Activated CD4-positive, alpha-beta T cell treated with anti-CD3 and anti-CD28 coated beads for 24 hours (primary cell): ENCODE measurements at places on chromosomes 11 and 22.

- no peak for DNase-seq
Measured at GRCh38 chr22:43375951-43376455, 32.8 kb upstream of the SCUBE1 start.

DNA sequence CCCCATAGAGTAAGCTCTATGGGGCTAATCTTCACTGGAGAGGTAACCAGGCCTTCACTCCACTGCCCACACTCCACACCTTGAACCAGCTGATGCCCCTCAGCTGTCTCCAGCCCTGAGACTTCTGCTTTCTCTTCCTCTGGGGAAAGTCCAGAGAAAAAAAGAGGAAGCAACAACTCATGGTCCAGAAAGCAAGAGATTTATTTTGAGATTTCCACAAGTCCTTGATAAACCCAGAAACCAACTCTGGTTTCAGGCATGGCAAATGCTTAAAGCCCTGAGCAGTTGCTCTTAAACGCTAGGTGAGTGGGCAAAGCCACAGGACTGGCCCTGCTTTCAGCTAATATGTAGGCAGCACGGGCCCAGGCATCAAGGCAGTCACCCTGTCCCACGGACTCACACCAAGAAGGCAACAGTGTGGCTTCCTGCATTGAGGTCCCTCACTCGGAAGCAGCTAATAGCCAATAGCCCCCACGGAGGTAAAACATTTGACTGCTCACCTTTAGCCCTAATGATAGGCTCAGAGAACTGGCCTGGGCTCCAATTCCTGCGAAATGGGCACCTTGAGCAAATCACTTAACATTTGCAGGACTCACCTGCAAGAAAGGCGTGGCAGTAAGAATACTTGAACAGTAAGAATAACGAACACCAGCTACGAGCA, 4.3 kb downstream of the CYB561A3 start:
- DNase-seq: no peak

DNA sequence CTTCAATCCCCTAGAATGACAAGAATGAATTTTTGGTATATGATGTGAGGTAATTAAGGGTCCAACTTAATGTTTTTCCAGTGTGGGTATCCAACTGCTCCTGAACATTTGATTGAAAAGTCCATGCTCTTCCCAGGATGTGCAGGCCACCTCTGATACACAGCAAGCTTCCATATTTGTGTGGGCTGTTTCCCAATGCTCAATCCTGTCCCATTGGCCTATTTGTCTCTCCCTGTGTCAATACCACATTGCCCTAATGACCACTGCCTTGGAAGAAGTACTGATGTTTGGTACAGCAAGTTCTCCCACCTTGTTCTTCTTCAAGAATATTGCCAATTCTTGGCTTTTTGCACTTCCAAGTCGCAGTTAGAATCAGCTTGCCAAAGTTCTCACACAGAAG, 42.9 kb downstream of the KCNQ1OT1 start:
- no peak for DNase-seq

DNA sequence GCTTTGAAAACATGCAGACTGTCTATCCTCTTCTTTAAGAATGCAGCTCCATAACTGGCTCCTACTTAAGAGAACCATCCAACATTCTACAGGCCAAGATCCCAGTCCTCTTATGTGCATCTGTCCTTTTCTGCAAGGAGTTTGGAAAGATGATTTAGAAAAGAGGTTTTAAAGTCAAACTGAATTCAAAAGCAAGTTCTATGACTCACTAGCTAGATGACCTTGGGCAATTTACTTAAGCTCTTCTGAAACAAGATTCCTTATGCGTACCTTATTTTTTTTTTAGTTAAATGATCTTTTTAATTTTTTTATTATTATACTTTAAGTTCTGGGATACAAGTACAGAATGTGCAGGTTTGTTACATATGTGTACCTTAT, 29.2 kb downstream of the GUCY1A2 start:
- no peak for DNase-seq
